ENCODE measurements at places on chromosomes 1 and 21.

- no peak for DNase-seq
These were observed 43.4 kb downstream of the KIF1B start for GRCh38 chr1:10253755-10254154.

DNA sequence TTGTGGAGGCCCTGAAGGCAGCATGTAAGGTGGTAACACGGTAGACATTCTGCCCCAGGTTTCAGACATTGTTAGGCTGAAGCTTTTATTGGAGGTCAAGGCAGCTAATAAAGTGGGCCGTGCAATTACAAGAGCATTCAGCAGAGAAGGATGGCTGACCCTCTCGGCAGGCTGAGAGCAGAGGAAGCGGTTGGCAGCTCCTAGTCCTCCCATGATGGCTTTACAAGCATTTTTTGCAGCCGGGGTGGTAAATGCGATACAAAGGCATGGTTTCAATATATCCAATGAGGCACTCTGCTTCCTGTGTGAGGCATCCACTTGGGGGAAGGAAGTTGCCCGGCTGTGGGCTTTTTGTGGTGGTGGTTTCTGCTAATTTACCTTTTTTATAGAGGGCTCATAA is 14.6 kb downstream of the KIF26B start:
- no peak for DNase-seq

GRCh38 chr1:153872331-153872730 is 50.4 kb downstream of the GATAD2B start:
- no peak for DNase-seq

GRCh38 chr1:84780000-84780716 is 89.9 kb upstream of the SSX2IP start:
- DNase-seq: no peak

- peak; percentile 80 for DNase-seq
These were observed 3.1 kb downstream of the ACTA1 start for GRCh38 chr1:229430761-229431283.

- no peak for DNase-seq
These were observed 59.4 kb upstream of the ZBTB18 start for GRCh38 chr1:243991650-243992049.

- no peak for DNase-seq
These were observed 5.8 kb downstream of the ZMYND12 start for GRCh38 chr1:42450061-42450460.

DNA sequence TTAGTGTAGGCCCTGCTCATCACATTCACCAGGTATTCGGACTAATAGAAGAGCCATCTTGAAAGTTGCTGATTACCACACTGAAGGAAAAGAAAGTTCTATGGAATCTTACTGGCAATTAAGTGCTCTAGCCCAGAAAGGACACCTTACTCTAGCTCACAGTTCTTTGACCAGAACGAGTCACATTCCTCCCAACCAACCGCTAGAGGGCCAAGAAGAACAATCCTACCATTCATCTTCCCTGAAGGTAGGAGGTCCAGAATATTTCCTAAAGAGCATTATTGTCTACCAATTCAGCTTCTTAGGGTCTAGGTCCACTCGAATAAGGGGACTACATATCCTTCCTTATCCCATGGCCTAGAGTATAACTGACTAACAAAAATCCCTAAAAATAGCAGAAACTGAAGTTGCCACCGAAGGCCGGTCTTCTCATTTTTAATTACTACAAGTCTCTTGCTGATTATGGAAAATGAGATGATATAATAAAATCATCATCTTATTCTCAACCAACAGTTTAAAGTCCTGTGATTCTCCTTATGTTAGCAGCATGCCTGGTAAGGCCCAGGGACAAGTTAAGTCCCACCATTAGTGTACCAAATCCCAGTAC is 2.7 kb upstream of the FMO1 start:
- no peak for DNase-seq

DNA sequence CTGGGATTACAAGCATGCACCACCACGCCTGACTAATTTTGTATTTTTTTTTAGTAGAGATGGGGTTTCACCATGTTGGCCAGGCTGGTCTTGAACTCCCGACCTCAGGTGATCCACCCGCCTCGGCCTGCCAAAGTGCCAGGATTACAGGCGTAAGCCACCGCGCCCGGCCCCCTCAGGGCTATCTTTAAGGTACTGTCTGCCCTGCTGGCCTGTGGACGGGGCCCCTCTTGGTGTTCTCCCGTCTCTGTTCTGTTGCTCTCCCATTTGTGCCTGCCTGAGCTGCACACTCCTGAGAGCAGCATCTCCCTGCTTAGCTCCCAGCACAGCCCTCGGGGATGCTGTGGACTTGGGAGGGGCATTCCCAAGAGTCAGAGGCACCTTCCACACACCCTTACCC is 13.9 kb downstream of the MYBPH start:
- DNase-seq: no peak

DNA sequence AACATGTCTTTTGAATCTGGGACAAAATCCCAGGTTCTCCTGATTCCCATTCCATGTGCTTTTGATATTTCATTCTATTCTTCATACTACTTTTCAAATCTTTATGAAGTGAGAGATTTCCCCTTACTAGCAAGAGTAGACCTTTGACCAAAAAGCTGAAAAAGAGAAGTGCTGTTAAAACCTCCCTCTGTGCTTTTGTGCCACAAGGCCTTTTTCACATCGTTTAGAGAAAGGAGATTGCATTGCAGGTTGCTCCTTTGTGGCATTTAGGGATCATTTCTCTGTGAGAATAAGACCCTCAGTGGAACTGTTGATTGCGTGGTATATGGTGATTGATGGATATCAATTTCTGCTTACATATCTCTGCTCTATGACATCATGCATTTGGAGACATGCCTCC is 148.8 kb downstream of the TGFB2 start:
- DNase-seq: no peak

DNA sequence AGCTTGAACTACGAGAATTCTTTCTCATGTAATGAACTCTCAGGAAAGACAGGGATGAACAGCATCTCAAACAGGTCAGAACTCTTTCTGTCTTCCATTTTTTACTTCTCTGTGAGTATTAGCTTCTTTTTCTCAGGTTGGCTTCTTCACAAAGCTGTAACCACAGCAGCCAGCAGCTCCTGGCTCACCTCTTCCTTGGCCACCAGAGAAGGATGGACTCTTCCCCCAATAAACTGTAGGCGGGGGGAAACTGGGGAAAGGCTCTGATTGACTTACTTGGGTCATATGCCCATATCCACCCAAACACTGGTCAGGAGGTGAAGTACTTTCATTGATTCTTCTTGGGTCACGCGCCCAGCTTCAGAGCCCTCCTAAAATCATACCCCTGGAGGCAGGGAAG is 14.4 kb upstream of the ENAH start:
- DNase-seq: no peak

DNA sequence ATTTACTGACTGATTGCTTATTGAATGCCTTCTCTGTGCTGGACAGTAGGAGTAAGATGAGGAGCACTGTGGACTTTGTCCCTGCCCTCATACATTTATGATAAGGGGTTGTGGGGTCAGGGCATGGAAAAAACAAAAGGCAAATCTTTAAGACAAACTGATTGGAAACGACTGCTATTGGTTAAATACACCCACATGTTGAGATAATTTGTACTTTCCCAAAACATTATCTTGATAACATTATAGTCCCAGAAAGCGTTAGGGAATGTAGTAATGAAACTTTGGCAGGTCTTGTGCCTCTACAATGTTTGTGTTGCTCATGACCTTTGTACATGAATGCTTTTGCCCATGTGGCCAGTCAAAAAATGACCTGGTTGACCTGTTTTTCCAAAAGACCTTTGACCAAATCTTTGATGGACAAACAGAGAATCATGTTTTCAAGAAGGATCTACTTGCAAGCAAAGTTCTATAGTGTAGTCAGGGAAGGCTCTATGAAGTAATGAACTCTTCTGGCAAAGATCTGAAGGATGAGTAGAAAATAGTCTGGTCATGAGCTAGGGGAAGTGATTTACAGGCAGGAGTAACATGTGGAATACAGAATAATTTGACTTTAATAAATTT is 50.9 kb downstream of the LEPR start:
- no peak for DNase-seq

DNA sequence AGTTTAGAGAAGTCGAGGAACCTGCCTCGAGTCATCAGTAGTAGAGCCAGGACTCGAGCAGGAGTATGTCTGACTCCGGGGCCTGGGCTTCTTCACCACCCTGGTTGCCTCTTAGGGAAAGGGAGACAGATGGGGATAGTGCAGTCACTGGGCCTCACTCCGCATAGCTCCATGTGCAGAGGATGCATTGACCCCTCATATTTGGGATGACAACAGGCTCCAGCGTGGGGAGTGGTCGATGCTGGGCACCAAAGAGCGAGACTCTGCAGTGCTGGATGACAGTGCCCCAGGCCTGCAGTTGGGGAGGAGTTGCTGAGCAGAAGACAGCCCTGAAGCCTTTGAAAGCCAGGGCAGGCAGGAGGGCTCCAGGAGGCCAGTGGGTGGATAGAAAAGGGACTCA is 20.8 kb upstream of the TENT5C start:
- no peak for DNase-seq

- DNase-seq: no peak
These were observed 69.8 kb downstream of the PBX1 start for GRCh38 chr1:164628772-164629171.

- DNase-seq: no peak
These were observed 7.7 kb upstream of the KLHL12 start for GRCh38 chr1:202934755-202935154.

GRCh38 chr21:40757366-40757765 is 89.6 kb downstream of the DSCAM start:
- DNase-seq: no peak

- no peak for DNase-seq
These were observed 32.4 kb downstream of the ATP1A1 start for GRCh38 chr1:116405241-116406135.

DNA sequence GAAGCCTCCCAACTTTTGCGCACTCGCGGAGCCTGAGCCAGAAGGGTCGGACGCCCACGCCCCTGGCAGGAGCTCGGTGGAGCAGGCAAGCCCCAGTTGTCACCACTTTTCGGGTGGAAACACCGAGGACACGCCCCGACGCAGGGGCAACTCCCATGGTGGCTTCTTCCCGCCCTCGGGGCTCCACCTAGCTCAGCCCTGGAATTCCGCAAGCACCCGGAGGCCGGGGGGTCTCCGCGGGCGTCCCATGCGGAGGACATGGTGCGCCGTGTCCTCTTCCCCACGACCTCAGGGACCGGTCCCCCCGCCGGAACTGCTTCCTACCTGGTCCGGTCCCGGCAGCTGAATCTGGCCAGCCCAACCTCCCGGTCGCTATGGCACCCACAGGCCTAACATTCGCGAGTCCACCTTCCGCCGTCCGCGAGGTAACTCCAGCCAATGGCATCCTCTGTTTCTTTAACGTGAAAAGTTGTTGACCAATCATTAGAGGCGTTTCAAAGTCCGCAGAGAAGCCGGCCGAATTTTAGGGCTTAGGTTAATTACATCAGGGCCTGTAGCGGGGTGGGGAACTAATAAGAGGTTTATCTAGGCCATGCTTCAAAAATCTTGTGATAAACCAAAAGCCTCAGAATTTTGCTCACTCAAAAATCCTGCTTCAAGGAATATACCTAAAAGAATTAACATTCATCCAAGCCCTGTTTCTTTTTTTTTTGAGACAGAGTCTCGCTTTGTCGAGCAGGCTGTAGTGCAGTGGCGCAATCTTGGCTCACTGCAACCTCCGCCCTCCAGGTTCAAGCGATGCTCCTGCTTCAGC is at the start of gene STPG1:
TSS of gene STPG1 (minus strand) at position 433 of the 814 bp plus-strand sequence. CDS start 12,394 bp downstream, outside the sequence.
- peak; percentile 78 for DNase-seq

- peak; percentile 86 for DNase-seq
These were observed 41.9 kb downstream of the CD34 start for GRCh38 chr1:207868774-207869721.

DNA sequence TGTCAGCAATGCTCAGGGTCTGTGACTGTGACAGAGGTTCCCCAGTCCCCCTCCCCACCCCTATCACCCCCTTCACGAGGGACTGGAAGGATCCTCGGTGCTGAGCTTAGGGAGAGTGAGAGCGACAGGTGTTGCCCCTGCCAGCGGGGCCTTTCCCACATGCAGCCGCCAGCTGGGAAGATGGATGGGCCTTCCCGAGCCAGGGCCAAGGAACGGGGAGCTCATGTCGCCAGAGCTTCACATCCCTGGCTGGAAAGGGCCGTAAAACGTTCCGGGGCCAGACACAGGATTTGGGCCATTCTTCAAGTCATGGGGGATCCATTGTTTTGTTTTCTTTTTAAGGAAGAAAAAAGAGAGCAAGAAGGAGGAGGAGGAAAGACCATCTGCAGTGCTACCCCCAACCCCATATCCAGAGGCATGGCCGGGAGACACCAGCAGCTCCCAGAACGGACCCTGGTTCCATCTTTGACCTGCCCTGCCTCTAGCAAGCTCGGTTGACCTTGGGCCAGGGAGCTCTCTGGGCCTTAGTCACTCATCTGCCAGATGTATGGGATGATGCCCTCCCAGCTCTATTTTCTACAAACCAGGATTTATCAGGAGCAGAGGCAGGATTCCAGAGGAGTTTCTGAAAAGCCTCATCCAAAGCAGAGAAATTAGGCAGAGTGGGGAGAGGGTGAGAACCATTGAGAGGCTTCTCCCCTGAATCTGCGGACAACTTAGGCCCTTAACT is 54.1 kb downstream of the TAS1R2 start:
- no peak for DNase-seq

GRCh38 chr1:98813738-98814309 is 152.3 kb downstream of the SNX7 start:
- no peak for DNase-seq

DNA sequence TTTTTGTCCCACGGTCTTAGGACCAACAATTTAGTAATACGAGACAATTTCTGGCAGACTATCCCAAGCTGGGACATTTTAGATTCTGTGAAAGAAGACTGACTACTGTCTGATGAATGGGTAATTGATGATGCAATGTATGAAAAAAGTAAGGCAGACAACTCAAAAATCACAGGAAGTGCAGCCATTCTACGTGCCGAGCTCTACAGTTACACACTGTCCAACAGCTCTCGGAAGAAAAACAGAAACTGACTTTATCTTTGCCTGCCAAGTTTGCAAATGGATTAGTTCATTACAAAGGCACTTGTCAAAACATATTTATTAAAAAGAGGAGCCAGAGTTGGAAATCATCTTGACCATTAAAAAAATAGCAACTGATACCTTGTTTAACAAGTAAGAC is 31.3 kb downstream of the ZBTB8B start:
- DNase-seq: no peak

- no peak for DNase-seq
These were observed 77.0 kb upstream of the KRTAP19-8 start for GRCh38 chr21:31115249-31115648.

DNA sequence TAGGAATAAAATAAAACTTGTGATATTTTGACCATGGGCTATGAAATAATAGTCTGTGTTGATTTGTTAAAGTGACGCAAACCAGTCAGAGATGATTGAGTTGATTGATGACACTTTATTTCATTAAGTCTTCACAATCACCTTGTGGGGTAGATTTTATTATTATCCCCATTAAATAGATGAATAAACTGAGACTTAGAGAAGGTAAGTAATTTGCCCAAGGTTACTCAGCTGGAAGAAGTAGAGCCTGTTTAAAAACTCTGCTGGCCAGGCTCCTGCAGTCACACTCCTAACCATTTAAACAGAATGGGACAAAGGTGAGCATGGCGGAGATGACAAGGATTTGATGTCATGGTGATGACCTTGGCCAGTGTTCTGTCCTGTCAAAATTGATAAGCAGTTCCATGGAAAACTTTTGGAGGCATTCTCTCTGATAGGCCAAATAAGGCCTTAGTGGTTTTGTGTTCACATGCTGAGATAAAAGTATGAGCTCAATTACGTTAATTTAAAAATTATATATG is 22.7 kb upstream of the MCOLN3 start:
- no peak for DNase-seq

- DNase-seq: no peak
These were observed 769 bp downstream of the GALE start for GRCh38 chr1:23799570-23800399.

GRCh38 chr1:182996816-182997215 is 26.4 kb upstream of the LAMC1 start:
- DNase-seq: no peak
